CD4-positive, CD25-positive, alpha-beta regulatory T cell (primary cell): ENCODE measurements at places on chromosomes 2 and 18.

GRCh38 chr18:79566771-79567431 is 112.7 kb upstream of the CTDP1 start:
- DNase-seq: no peak

GRCh38 chr18:48693006-48693405 is 154.2 kb downstream of the CTIF start:
- no peak for DNase-seq

GRCh38 chr2:189466656-189467055 is 25.4 kb downstream of the WDR75 start:
- DNase-seq: peak; percentile 22

DNA sequence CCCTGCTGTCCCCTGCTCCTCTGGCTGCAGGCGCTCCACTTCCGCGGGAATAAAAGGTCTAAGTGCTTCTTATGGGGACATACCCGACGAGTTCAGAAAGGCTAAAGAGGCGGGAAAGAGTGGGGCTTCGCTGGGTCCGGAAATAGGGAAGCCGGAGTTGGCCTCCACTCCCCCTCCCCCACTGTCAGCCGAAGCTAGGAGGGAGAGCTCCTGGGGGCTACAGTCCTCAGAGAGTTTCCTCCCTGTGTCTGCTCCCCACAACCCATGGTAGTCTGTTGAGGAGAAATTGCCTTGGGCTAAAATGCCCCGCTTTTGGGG is 7.2 kb downstream of the GAD1 start:
- no peak for DNase-seq

DNA sequence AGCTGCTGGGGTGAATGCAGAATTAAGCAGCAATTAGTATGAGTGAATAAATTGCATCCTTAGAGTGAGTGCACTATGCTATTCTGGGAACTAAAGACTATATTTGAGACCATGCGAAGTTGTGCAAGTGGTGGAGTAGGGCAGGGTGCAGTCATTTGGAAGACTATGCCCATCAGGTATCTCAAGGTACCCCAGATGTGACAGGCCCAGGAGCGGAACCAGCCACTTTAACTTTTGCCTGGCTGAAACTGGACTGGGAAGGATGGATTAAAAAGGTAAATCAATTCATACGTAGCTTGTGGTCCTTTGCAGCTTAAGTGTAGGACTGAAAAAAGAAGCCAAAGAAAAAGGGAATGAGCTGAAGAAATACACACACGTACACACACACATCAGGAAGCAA is 1.7 kb downstream of the KYNU start:
- DNase-seq: no peak

GRCh38 chr18:74455386-74455785 is 1.7 kb downstream of the DIPK1C start:
- no peak for DNase-seq

- no peak for DNase-seq
These were observed 145.1 kb upstream of the CDH19 start for GRCh38 chr18:66749030-66749429.

- no peak for DNase-seq
These were observed 1.1 kb downstream of the ENOSF1 start for GRCh38 chr18:711310-711656.

DNA sequence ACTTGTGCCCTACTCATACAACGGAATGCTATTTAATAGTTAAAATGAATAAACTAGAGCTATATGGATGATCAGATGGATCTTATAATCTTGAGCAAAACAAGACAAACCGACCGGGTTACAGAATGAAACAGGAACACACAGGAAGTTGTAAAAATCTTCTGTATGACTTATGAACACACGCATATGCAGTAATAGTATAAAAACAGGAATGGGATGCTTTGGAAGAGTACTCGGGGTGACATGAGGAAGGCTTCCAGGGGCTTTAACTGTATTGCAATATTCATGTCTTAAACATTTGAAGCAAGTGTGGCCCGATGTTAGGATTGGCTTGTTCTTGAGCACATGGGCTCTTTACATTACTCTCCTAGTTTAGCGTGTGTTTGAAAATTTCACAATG is 14.9 kb upstream of the E2F6 start:
- DNase-seq: no peak

DNA sequence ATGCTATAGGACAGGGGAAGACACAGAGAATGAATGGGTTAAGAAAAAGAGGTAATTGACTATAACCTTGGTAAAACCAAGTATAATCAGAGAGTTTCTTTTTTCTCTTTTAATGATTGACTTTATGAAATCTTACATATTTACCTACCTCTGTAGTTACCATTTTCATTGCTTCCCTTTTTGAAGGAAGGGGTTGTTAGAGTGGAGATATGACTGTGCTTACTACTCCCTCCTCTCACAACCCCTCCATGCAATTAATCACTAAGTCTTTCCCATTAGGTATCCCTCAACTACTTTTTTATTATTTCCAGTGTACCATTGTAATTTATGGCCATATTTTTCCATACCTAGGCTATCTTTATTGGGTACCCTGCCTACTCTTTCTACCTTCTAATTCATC is 71.4 kb downstream of the WDR7 start:
- DNase-seq: no peak

DNA sequence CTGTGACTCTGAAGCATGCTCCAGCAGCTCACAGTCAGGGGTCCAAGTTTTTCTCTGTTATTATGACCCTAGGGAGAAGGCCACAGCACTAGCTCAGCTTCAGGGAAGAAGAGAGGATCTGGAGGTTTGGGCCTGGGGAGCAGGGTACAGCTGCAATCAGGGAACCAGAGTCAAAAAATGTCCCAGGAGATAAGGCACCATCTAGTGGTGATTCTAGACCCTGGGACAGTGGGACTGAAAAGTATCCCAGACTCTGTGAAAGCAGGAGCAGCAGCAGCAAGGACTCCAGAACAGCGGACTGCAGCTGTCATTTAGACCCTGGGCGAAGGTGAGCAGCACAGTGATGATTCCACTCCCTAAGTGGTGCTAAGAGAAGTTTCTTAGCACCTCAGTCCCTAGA is 278.4 kb upstream of the DDX18 start:
- DNase-seq: no peak

- no peak for DNase-seq
These were observed 46.1 kb upstream of the TWIST2 start for GRCh38 chr2:238801791-238802190.

- no peak for DNase-seq
These were observed 485.7 kb downstream of the THSD7B start for GRCh38 chr2:137251045-137251444.

DNA sequence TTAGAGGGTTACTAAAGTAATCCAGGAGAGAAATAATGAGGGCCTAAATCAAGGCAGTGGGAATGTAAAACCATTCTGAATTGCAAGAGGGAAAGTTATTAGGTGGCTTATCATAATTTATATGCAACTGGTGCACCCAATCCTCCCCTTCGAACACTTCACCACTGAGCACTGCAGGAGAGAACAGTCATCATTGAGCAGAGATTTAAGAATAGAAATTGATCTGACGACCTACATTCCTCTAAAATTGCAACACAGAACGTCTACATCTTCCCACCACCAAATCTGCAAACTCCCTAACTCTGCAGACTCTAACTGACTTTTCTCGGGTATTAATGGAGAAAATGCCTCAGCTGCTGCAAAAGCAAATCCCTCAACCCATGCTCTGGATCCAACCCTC is 138.5 kb upstream of the CDH20 start:
- DNase-seq: no peak

DNA sequence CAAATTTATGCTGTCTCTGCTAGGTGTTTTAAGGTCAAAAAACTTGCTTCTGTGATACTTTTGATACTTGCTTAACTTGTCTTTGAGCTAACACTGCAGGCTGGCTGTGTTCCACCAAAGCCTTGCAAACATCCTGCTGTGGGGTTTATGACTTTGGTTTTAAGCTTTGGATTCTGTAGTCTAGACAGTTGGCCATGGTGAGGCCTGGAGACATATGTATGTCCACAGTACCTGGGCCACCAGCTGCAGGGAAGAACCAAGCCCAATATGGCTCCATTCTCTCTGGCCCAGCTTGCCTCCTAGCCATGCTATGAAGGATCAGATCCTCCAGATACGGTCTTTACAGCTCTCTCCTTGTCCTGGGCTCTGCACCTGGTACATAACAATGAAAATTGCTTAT is 113.9 kb downstream of the INO80D start:
- no peak for DNase-seq

- no peak for DNase-seq
These were observed 67.7 kb upstream of the GRB14 start for GRCh38 chr2:164688896-164689419.

GRCh38 chr2:147348931-147349555 is 495.8 kb upstream of the ACVR2A start:
- no peak for DNase-seq

DNA sequence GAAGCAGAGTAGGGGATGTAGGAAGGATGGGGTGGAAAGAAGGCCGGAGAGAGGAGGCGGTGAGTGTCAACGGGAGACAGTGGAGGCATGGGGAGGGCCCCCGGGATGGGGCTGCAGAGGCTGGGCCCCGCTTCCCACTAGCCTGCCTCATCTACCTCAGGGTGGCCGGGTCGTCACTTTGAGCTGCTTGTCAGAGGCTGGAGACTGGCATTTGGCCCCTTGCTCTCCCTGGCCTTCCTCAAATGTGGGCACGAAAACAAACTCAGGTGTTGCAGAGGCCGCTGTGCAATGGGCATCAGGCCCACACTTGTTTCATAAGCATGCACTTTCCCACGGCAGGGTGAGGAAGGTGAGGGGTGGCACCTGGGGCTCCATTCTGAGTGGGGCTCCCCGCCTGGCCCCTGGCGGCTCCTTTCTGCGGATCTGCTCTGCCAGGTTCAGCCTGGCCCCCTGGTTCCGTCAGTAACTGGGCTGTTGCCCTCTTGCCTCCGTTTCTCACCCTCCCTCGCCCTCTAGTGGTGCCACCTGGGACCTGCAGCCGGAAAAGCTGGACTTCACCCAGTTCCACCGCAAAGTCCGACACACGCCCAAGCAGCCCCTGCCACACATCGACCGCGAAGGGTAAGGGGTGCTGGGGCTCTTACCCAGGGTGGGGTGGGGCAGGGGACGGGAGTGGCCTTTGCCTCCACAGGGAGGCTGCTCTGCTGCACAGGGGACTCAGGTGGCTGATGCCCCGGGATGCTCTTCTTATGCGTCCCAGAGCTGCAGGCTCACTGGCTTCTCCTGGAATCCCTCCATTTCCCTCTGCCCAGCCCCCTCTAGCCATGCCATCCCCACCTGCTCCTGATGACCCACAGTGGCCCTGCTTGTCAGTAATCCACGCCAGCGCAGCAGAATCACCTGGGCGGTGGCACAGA is 125.4 kb downstream of the CTIF start:
- DNase-seq: peak; percentile 14

DNA sequence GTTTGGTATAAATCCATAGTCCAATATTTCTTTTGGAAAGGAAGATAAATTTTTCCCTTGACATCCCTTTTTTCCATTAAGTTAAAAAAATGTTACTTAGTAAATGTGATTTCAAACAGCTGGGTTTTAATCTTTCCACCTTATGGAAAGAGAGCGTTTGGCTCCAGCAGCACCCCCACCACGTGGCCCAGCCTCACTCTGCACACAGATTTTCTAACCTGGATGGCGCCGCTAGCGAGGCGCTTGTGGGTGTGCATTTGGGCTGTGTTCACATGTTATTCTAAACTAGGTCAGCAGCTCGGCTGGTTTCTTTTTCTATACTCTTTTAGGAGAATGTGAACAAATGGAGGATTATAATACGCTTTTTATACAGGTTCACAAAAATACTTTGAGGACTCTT is 218.0 kb downstream of the LDLRAD4 start:
- DNase-seq: no peak

DNA sequence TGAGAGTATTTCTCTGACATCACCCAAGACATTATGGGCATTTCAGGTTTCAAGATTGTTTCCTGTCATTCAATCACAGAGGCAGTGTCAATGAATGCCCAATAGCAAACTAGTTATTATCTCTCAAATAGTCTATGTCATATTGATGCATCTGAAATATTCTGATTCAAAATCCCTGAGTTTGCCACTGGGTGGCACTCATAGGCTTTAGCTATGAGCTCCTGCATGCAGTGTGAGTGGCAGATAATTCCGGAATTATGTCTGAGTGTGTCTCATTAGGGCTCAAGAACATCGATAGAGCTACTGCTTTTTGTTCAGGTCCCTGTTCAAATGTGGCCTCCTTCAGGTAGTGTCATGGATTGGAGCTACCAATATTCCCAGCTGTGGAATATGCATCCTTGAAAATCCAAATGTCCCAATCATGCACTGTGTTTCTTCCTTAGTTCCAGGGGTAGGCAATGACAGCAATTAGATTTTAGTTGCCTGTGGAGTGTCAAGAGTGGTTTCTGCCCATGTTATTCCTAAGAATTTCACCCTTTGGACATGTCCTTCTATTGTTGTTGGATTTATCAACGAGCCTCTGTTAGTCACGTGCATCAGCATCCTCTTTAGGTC is 7.8 kb upstream of the OR6B3 start:
- DNase-seq: peak; percentile 57

GRCh38 chr2:157935378-157935906 is 59.3 kb upstream of the ACVR1 start:
- DNase-seq: no peak

GRCh38 chr2:120290737-120291136 is 38.1 kb downstream of the RALB start:
- DNase-seq: no peak

GRCh38 chr2:224517963-224518362 is 67.2 kb downstream of the CUL3 start:
- DNase-seq: no peak

DNA sequence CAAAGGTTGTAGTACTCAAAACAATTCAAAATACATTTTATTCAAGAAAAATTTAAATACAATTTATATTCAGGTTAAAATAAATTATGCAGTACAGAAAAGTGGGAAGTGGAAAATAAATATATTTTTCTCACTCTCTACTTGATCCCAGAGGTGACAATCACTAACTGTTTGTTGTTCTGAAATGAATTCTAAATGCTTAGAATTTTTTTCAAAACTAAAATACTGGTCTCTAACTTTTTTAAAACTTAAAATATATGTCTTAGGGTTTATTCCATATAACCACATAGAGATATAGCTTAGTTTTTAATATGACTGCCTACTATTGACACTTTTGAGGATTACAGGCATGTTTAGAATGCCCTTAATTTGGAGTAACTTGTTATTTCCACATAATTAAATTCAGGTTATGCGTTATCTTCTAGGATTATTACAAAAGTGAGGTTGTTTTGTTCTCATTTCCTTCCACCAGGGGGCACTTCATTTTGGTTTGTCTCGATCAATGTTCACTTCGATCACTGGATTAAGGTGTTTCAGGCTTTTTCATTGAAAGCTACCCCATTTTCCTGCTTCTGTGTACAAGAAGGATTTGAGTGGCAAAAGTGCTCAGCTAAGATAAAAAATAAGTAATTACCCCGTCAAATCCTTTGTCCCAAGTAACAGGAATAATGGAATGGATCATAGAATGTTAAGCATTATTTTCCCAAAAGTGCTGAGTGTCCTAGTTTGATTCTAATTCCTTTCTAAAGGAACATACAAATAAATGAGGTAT is 27.1 kb upstream of the TFPI start:
- DNase-seq: peak; percentile 1

- no peak for DNase-seq
These were observed 22.7 kb downstream of the MPPE1 start for GRCh38 chr18:11885278-11885947.
